ENCODE measurements at places on chromosomes 7 and 10. TPM values are rescaled to one million over a fixed set of nuclear protein-coding genes. Genes with fewer than 3 reads are reported as not detected.

DNA sequence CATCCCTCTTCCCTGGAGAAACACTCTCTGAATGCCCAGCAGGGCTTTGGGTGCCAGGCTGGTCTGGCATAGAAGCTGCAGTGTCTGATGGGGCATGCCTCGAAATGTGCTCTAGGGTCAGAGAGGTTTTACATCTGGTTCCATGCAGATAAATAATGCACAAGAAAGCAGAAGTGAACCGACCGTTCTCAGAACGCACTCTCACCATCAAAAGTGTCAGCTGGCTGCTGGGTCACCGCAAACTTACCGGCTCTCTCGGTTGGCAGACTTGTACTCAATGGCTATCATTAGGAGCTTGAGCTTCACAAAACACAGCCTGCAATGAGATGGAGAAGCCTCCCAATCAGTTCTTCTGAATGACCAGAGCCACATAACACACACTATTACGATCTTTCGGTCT lies 610.0 kb downstream of the KCNMA1 start:
- DNase-seq: no peak

Gene VIPR2
- total RNA-seq: 0.17 TPM

DNA sequence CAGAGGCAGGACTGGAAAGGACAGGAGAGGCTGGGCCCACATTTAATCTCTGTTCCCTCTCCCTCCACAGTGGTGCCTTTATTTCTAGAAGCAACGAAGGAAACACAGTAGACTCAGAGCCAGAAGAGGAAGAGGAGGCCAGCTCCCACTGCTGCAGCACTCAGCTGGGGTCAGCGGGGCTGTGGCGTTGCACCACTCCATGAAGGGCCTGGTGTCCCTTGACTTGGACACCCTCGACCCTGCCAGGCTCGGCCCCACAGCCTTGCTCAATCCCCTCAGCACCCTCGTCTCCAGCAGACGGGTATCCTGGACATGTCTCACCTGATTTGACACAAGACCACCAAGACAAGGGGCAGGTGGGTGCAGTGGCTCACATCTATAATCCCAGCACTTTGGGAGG lies 38.8 kb downstream of the PRKAG2 start:
- no peak for DNase-seq

DNA sequence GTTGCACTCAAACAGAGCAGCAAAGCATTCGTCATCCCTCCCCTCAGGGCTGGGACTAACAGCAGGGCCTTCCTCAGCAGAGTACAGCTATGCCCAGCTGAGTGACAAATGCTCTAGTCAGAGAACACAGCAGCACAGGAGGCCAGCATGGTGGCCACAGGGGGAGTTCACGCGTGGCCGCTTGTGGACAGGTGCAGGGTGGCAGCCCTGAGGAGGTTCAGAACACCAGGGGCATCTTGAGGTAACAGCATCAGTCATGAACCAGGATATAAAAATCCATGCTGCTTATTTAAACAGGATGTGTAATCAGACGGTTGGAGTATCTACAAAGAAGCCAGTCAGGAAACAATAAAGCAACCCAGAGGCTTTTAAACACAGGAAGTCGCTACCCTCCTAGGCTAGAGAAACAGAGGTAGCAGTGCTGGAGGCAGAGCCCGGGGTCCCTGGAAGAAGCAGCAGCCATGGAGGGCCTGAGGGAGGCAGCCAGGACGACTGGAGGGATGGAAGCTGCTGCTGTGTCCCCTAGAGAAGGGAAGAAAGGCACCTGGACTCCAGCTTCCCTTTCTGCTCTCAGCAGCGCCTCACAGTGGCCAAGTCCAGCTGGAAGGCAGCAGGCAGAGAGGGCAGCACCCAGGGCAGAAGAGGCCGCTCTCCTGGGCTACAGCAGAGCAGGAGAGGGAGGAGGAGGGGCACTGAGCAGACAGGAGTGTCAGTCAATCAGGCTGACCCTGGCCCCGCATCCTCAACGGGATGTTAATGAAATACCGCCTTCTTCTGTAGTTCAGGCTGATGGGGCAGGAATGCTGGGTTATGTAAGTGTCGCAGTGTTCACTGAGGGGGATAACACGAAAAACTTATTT lies 70.8 kb upstream of the UCN3 start:
- DNase-seq: peak; percentile 78

Gene TMEM225B
- total RNA-seq: 1.1 TPM

- DNase-seq: no peak
These were observed 346.0 kb downstream of the FRMD4A start for GRCh38 chr10:13984647-13985155.

- DNase-seq: no peak
These were observed 871.8 kb upstream of the SORCS1 start for GRCh38 chr10:108036265-108036664.

- DNase-seq: peak; percentile 11
These were observed 6.1 kb upstream of the MYOZ1 start for GRCh38 chr10:73647211-73647874.

DNA sequence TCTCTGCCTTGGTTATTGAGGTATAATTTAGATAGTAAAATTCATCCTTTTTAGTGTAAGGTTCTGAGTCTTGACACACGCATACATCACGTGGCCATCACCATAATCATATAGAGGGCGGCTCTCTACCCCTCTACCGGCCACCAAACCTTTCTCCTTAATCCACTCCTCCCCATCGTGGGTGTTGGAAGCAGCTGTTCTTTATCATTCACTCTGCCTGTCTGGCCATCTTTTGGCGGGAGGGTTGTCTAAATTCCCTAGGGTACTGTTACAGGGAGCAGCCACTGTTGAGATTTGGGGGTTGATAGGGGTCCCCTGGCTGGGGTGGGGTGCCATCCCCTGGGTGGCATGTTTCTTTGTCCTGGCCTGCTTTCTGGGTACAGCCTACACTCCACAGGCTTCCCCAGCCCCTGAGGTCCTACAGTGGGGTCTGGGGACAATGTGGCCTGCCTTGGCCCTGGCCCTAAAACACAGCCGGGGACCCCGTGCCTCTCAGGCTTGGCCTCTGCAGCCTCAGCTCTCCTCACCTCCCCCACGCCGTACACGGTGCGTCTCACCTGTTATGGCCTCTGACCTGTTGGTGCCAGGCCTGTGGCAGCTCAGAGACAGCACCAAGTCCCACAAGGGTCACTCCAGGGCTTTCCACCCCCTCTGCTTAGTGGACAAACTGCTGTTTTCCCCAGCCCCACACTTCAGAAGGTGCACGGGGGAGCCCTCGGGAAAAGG lies 17.5 kb downstream of the AMZ1 start:
- DNase-seq: no peak

Gene KLF14
- total RNA-seq: not detected

GRCh38 chr7:117269886-117270285 lies 53.0 kb downstream of the WNT2 start:
- no peak for DNase-seq

DNA sequence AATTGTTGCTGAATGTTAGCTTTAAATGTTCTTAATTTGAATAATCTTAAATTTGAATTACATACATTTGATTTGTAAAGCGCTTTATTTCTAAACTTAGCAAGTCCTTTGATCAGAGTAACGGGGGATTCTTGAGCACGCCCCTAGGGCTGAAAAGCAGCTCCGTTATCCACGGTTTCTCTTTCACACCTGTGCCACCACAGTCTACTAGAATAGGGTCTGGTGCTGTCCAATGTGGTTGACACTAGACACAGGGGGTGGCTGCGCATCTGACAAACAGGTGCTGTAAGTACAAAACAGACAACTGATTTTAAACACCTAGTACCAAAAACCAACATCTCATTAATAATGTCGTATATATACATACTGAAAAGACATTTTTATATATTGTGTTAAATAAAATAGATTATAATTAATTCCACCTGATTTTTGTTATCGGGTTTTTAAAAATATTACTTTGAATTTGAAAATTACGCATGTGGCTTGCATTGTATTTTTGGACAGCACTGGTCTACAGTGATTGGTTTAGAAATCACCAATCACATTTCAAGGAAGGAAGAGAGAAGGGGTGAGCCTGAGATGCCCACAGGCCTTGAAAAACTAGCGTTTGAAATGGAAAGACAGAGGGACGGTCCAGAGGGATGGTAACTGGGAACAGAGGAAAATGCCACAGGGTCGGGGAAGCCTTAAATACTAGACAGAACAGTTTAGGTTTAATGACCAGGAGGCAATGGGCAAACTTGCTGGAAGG lies 7.3 kb downstream of the SEPHS1 start:
- DNase-seq: peak; percentile 68

Gene OPN4
- total RNA-seq: not detected

Gene PPP1R17
- total RNA-seq: not detected

DNA sequence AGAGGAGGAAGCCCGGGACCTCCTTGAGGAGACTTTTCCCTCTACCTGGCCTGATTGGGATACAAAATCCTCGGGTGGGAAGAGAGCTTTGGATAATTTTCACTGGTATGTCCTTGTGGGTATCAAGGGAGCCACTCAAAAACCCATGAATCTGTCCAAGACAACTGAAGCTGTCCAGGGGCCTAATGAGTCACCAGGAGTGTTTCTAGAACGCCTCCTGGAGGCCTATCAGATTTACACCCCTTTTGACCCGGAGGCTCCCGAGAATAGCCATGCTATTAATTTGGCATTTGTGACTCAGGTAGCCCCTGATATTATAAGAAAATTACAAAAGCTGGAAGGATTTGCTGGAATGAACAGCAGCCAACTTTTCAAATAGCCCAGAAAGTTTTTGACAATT lies 38.6 kb downstream of the ZNF25 start:
- no peak for DNase-seq

Gene WDR86
- total RNA-seq: 7.0 TPM

Gene SHTN1
- 0.83 TPM for total RNA-seq

DNA sequence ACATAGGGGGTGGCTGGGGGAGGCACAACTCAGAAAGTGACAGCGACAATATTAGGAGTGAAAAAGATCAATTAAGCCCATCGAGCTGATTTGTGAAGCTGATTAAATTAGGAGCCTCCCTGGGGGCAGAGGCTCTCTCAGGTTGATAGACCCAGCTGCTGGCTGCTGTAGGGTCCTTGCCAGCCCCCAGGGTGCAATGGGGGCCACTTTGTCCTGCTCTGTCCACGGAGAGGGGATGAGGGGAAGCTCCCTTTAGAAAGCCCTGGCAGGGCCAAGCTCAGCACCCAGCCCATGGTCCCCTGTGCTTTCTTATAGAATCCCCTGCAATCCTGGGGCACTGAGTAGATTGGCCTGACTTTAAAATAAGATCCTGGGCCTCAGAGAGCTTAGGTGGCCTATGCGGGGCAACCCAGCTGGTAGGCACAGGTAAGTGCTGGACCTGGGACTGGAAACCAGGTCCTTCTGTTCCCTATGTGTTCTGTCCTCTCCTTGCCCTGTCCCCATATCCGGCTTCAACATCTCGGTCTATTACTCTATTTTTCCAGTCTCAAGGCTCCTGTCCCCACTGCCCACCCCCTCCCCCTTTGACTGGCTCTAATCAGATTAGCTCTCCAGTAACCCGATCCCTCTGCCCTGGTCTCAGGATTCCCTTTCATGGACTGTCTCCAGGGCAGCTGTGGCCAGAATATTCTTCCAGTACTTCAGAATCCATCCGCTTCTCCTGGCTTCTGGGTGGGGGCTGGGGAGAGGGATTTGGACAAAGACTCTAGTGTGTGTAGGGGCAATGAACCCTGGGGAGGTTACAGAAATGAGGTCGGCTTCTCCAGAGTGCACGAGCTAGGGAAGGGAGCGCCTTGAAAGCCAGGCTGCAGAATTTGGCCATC lies 259.6 kb downstream of the RPS24 start:
- no peak for DNase-seq

DNA sequence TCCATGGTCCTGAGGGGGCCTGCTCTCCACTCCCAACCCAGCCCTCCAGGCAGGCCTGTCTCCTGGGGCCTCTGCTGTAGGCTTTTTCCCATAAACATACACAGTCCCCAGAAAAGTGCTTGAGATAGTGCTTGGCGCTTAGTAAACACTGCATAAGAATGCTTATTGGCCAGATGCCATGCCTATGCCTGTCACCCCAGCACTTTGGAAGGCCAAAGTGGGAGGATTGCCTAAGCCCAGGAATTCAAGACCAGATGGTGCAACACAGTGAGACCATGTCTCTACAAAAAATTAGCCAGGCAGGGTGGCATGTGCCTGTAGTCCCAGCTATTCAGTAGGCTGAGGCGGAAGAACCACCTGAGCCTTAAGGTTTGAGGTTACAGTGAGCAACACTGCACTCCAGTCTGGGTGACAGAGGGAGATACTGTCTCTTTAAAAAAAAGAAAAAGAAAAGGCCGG lies 24.6 kb upstream of the ASL start:
- no peak for DNase-seq

- no peak for DNase-seq
These were observed 126.8 kb upstream of the FAM20C start for GRCh38 chr7:65554-65953.

DNA sequence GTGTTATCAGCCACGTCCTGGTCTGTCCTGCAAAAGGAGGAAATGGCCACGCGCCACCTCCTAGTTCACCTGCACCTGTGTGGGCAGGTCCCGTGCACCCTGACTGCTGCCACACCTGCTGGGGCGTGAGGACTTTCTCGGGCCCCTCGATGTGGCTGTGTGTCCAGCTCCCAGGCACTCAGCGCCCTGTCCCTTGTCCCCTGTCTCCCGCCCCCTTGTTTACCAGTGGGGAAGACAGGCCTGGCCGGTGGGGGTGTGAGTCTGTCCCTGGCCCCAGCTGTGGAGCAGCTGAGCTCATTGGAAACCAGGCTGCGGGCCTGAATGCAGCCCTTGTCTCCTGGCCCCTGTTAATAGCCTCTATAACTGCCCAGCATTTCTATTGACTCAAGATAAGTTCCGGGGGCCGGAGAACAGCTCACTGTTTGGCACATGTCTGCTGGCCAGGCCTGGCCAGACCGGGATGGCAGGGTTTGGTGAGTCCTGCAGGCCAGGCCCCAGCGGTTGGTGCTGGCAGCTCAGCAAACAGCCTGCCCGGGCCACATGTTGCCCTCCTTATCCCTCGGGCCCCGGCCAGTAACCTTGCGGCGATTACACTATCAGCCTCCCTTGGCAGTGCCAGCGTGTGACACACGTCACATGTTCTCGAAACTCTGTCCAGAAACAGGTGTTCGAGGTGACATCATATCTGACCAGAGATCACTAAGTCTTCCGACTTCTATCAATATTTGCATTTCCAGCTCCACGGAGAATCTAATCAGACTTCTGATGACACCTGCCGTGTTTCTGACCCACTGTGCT lies 52.1 kb downstream of the FOXL3 start:
- DNase-seq: no peak

DNA sequence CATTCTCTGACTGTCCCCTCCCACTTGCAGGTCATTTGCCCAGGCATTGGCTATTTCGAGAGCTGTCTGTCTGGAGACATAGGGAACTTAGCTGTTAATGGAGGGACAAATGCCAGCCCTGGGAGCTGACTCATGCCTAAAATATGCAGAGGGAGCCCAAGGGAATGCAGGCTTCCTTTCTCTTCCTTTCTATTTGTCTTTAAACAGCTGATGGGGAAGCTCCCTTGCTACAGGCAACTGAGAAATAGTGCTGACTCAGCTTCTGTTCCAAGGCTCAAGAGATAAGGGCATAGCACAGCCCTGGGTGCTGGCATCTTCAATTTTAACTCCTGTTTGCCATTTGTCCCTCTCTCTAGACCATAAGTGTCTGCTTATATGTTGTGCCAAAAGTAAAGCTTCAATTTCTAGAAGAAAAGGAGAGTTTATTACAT lies 82.7 kb upstream of the C1GALT1 start:
- no peak for DNase-seq

Gene PSD
- 5.4 TPM for total RNA-seq

Gene CHAT
- total RNA-seq: not detected
